NCI-H510A (cell line): ENCODE measurements at places on chromosomes 4 and X.

- DNase-seq: no peak
These were observed 46.7 kb downstream of the MAGEB17 start for GRCh38 chrX:16213961-16214360.

DNA sequence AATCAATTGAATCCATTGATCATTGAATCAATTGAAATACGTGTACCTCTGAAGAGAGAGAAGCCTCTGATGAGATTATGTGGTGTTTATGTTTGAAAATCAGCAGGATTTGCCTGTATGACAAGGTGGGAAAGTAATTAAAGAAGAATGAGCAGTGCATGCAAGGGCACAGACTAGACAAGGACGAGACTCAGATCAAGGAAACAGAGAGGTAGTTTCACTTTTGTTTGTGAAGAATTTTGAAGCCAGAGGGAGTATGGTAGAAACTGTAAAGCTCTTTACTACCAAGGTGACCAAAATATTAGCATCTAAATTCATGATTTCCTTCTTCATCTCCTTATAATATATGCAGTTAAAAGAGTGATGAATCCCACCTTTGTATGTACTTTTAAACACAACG is 1830.0 kb upstream of the IGFBP7 start:
- no peak for DNase-seq

DNA sequence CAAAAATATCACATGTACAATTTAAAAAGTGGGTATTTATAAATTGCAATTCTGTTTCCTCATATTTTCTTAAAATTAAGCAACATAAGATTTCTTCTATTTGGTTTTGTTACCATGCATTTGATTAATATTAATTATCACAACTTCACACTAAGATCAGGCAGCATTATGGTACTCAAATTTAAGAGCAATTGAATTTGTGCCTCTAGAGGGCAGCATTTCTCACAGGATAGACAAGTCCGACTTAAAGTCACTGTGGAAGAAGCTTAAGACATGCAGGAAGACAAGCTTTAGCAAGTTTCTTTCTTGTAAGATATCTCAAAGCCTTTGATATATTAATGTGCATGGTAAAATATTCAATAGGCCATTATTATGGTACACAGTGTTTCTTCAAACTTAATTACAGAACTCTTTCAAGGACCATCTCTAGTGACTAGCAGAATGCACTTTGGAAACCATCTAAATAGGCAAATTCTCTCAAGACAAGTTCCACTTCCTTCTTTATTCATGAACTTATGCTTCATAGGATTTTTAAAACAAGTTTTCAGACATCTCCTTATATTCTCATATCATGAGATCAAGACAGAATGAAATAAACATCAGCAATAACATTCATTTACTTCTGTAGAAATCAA is 35.0 kb downstream of the FBXW7 start:
- DNase-seq: peak; percentile 11

- DNase-seq: no peak
These were observed 88.4 kb upstream of the NKX1-1 start for GRCh38 chr4:1494416-1495315.

GRCh38 chr4:20464381-20464780 is 212.7 kb downstream of the SLIT2 start:
- no peak for DNase-seq

- DNase-seq: no peak
These were observed 773 bp downstream of the TLR3 start for GRCh38 chr4:186069729-186070128.

DNA sequence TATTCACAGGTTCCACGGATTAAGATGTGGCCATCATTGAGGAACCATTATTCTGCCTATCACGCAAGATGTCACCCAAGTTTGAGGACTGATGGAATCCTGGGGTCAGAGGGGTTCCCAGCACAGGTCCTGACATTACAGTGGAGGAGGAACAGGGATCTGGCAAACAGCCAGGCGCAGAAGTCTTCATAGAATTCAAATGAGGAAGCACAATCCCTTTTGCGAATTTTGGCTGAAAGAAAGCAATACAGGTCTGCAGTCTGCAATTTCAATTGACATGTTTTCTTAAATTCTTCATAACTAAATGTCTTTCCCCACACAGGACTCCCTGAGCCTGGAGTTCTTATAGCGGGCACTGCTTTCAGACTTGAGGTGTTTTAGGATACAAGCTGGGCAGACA is 14.5 kb downstream of the DOCK11 start:
- no peak for DNase-seq

GRCh38 chr4:81207828-81208227 is 7.2 kb downstream of the PRKG2 start:
- DNase-seq: no peak

DNA sequence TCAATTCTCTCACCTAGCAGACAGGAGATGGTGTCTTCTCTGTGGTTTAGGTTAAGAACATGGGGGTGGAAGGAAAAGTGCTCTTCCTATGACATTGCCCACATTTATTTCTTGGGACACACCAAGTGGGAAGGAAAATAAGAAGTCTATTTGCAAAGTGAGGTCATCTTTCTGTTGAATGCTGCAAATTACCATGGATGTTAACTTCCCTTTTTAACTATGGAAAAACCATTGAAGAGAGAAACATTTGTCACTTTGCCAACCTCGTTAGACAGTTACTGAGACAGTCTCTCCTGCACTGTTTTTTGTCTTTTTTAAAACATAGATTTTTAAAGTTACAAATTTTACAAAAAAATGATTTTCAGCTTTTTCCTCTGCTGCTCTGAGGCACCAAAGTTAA is 72.8 kb upstream of the BEND4 start:
- DNase-seq: no peak

DNA sequence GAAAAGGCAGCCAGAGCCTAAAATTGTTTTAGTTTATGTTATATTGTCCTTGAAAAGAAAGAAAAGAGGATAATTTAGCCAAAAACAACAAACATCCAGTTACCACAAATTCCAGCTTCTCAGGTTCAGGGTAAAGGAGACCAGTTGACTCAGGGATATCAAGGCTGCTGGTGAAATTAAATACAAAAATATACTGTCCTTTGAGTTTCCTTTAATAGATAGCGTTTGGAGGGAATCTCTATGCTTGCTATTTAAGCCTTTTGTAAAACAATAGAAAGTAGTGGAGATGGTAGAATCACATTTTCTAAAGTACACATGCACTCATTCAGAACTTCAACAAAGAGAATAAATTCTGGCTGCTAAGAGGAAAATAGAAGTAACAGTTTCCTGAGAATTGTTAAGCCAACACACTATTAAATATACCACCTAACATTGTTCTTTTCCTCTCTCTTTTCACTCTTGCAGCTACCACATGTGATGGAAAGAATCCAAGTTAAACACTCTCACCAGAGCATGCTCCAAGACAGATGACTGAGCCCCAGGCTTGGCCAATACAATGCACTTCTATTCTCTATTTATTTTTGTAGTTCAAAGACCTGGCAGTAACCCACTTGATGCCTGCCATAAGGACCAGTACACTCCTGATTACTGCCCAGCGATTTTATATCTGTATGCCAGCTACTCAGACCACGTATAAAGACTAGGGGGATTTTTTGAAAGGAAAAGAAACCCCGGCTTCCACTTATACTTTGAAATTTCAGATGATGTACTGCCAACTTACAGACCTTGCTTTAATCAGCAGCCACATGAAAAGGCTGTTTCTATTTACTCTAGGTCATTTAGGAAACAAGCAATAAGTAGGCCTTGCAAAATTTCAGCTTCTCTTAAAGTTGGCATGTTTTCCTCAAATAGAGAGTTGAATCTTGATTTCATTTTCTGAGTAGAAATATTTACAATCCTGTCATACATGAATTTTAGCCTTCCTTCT is 756.9 kb downstream of the FAT4 start:
- peak; percentile 41 for DNase-seq

DNA sequence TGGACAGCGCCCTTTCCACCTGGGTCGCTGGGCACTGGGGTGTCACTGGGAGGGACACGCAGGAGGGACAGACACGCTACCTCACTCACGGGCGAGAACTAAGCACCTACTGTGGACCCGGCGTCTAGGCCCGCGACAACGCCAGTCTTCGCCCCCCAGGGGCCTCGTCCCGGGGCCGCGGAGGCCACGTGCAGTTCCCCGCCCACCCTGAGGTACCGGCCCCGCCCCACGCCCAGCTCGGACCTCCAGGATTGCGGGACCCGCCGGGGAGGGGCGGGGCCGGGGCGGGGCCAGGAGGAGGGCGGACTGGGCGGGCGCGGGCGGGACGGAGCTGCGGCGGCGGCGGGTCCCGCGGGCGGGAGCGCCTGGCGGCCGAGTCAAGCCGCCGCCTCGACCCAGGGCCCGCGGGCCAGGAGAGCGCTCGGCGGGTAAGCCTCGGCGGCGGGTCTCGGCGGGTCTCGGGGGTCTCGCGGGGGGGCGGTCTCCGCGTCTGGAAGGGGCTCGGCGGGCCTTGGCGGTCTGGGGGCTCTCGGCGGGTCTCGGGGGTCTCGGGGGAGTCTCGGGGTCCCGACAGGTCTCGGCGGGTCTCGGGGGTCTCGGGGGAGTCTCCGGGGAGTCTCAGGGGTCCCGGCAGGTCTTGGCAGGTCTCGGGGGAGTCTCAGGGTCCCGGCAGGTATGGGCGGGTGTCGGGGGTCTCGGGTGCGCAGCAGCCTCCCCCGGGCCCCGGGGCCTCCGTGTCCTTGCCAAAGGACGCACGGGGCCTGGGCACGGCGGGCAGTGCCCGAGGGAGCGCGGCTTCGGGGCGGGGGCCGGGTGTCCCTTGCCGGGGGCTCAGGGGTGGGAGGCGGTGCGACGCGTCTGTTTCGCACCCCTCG is at the start of gene SH3BP2:
TSS of gene SH3BP2 (plus strand) at position 375 of the 875 bp plus-strand sequence. CDS start 27,533 bp downstream, outside the sequence.
- DNase-seq: no peak

DNA sequence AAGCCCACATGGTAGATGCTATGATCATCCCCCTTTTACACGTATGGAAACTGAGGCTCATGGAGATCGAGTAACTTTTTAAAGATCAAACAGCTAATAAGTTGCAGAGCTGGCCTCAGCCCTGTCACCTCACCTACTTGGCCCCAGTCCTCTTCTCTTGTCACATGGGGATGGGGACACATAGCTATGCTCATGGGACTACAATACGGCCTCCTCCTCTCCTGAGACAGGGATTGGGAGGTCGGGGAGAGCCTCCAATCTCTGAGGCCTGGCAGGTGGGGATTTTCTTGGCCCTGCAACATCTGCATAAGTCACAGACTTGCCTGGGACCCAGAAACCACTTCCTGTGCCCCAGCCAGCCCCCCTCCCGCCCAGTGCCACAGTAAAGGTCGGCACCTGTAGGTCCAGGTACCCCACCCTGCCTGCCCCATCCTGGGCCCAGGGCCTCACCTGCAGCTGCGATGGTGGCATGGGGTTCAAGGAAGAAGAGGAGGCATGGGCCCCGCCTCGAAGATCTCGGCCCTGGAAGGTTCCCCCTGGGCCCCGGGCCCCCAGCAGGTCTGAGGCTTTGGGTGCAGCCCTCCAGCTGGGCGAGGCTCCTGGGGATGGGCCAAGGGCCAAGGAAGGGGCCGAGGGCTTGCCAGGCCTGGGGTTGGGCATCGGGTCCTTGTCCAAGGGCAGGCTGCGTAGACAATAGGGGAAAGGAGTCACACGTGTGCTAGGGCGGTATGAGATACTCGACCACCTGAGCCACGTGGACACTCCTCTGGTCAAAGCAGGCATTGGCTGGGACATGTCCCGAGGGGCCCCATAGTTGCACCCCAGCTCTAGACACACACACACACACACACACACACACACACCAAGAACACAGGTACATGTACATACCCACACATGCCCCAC is 6.4 kb downstream of the FOXP3 start:
- DNase-seq: no peak

GRCh38 chr4:128654465-128654864 is 155.0 kb upstream of the JADE1 start:
- no peak for DNase-seq

DNA sequence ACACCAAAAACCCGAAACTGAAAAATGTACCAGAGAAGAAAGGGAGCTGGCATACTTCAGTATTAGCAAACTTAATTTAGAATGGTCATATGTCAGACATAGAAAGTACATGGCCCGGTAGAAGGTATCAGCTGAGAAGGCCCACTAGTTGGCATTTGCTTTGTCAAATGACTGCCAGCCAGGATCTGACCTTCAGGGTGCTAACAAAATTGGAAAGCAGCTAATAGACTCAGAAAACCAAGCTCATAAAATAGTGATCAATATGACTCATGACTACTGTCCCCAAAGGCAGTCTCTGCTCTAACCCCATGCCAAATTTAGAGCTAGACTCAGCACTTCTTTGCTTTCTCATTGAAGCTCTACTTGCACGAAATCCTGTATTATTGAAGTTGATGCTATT is 342.7 kb downstream of the PDGFC start:
- DNase-seq: no peak

GRCh38 chr4:122065149-122065548 is 87.0 kb upstream of the BLTP1 start:
- no peak for DNase-seq
